Ammon's horn (tissue), 1 donor: ENCODE measurements at places on chromosomes 2 and 18.

- DNase-seq: no peak
Observed at GRCh38 chr2:192498747-192499146, 304.0 kb upstream of the TMEFF2 start.

DNA sequence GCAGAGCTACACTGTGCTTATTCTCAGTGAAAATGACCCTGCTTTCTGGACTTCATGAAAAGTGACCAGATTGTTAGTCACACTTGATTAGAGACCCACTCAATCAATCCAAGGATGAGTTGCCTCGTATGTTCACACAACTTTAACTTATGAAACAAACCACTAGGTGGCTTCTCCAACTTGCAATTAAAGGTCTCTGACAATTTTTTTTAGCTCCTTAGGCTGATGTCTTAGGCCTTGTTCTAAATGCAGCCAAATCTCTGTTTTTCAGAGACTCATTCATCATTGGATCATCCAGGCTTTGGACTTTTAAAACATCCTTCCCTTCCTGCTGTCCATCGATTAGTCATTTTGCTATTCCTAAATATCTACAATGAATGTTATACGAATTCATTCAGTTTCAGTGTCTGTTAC lies 63.4 kb downstream of the MREG start:
- no peak for DNase-seq

GRCh38 chr2:105644174-105644980 lies 100.3 kb upstream of the NCK2 start:
- peak; percentile 31 for DNase-seq

DNA sequence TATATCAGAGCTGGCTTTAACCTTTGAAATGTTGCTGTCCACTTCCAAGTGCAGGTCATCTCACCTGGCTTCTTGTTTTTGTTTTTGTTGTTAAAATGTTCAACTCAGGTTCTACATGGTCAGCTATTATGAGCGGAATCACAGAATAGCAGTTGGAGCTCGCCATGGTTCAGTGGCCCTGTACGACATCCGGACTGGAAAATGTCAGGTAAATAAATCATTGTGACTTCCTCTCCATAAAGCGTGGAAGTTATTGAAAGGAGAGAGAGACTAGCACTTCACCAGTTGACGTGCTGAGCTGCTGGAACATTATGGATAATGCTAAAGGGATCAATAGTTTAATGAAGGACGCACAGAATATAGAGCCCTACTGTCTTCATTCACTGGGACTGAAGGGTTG lies 184.6 kb upstream of the BOD1L2 start:
- no peak for DNase-seq

GRCh38 chr2:236338495-236339184 lies 74.4 kb upstream of the ASB18 start:
- peak; percentile 80 for DNase-seq
